T1000 (cell line): ENCODE measurements at places on chromosomes 1 and 21.
A peak's percentile ranks its signal among the peaks of the same experiment; 100 is the strongest.

- DNase-seq, result no peak
Observed at GRCh38 chr21:35648512-35648911, 411.8 kb downstream of the SETD4 start.

- DNase-seq, result no peak
Observed at GRCh38 chr1:164561472-164561871, 2.5 kb downstream of the PBX1 start.

- peak; percentile 89 for DNase-seq
Observed at GRCh38 chr1:247007511-247008405, at the start of gene ZNF695. ZNF695 (minus strand) TSS chr1:247008057; CDS start chr1:247007908, 149 bp downstream.

- DNase-seq, result no peak
Observed at GRCh38 chr1:101295209-101295608, 58.4 kb downstream of the S1PR1 start.

DNA sequence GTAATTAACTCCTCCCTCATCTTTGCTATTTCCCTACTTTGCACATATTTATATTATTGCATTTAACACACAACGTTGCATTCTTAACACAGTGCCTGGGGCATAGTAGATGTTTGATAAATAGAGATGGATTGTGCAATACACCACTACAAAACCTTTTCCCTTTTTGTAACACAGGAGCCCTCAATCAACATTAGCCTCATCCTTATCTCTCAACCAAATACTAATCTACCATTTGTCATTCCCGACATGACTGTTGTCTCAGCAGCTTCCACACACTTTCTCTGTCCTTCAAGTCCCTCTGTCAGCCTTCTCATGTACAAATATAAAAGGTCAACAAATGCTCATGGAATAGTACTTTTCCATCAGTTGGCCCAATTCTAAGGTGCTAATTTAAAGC lies 78.9 kb upstream of the KCNK2 start:
- DNase-seq, result no peak

DNA sequence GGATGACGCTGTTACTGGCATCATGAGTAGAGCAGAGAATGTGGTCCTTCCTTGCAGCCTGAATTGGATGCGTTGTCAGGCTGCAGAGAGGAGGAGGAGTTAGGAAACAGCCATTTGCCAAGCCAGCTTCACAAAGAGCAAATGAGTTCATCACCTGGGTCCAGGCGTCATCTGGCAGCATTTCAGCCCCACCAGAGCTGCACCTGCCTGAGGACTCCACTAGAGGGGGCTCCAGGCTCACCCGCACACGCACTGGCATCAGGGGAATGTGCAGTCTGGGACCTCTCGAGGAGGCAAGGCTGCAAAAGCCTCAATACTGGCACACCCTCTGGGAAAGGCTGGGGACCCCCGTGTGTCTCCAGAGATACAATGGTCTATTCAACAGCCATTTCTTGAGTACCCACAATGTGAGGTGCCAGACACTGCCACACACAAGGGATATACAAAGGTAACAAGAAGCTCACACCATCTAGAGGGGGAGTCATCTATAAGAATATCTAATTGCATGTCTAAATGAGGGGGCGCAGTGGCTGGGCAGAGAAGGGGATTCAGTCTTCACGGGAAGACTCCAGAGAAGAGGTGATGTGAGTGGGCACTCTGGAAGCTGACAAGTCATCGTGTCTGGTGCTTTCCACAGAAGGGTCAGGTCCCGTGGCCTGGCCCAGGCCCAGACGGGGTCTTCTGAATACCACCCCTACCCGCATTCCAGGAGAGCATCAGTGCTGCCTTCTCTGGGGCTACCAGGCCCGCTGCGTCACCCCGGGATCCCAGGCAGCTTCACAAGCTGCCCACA lies 53.5 kb upstream of the CNTN2 start:
- no peak for DNase-seq

- peak; percentile 38 for DNase-seq
Observed at GRCh38 chr1:53408013-53408754, 51.0 kb upstream of the DMRTB1 start.

- DNase-seq, result no peak
Observed at GRCh38 chr1:35452106-35452774, 105.0 kb downstream of the KIAA0319L start.

GRCh38 chr1:220407191-220407590 lies 120.7 kb upstream of the MARK1 start:
- DNase-seq, result no peak

GRCh38 chr1:242827538-242827937 lies 303.0 kb upstream of the PLD5 start:
- no peak for DNase-seq

DNA sequence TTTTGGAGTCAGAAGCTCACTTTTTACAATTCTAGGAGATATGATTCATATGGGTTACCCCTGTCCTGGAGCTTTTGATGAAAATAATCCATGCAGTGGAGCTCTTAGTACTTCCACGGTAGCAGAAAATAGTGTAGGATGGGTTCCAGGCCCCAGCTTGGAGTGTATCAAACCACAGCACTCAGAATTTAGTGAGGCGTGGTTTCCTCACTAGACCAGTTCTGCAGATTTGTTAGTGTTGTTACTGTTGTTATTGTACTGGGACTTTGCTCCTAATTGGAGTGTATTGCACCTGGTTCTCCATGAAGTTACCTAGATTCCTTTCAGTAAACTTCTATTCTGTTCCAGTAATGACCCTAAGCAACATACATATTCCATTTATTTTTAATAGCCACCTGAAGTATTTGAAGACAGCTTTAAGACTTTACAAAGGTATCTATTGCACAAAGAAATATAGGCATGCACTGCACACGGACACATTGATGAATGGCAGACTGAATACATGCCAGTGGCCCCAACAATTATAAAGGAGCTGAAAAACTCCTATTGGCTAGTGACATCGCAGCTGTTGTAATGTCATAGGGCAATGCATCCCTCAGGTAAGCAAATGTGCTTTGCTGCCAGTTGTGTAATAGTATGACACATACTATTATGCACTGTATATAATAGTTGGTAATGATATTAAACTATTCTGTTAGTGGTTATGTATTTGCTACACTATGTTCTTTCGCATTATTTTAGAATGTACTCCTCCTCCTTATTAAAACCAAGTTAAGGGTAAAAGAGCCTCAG lies 1058.0 kb downstream of the KCNT2 start:
- DNase-seq, result no peak

DNA sequence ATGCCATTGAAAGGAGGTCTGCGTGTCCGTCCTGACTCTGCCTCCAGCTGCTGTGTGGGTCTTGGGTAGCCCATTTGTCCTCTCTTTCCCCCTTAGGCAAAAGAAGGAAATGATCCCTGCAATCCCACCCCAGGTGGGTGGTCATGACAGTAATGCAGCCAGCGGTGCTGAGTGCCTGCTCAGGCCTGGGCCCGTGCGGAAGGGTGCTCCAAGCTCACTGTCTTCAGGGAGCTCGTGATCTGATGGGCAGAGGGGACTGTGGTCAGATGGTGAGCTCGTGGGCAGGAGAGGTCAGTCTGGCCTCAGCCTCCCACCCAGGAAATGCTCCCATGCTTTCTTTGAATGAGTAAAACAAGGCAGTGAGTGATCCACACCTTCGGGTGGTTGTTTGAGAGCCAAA lies 35.3 kb upstream of the TTC4 start:
- no peak for DNase-seq

GRCh38 chr1:151799179-151800022 lies 5.8 kb downstream of the LINGO4 start:
- DNase-seq, result no peak

- no peak for DNase-seq
Observed at GRCh38 chr1:64878931-64879611, 87.3 kb downstream of the JAK1 start.

DNA sequence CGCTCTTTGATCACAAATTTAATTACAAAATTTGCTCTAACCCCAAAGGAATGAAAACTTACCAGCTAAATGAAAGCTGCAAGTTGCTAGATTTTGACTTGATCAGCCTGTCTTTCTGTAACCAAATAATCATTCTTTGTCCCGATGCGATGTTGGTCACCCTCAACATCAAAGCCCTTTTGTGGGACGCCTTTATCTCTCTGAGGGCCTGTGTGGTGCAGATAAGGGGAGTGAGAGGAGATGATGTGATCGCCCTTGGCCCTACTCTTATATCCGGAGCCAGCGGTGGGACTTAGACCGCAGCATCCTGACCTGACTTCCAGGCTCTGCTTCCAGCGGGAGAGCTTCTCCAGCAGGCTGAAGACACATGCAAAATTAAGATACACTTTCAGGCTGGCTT lies 19.3 kb upstream of the UMODL1 start:
- no peak for DNase-seq

DNA sequence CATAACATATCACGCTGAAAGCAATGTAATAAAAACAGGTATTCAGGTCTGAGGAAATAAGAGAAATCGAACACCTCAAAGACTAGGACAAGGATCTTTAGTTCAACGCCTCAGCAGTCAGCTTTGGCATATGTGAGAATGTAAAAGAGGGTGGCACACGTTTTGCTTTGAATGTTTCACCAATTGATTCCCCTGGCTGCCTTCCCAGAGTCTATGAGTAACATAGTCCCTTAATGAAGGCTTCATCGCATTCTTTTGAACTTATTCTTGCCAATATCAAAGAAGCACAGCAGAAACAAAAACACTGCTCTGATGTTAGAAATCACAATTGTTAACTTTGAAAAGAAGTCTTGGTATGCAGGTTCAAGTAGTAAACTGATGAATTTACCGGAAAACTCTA lies 764.8 kb downstream of the ADGRL2 start:
- peak; percentile 46 for DNase-seq

DNA sequence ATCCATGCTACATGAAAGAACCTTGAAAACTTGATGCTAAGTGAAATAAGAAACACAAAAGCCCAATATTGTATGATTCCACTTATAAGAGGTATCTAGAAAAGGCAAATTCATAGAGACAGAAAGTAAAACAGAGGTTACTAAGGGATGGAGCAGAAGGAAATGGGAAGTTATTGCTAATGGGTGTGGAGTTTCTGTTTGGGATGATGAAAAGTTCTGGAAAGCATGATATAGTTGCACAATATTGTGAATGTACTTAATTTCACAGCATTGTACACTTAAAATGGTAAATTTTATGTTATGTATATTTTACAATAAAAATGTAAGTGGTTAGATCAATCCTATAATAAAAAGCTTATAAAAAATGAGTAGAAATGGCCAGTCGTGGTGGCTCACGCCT lies 1.6 kb upstream of the NECAP2 start:
- no peak for DNase-seq

GRCh38 chr1:185440877-185441276 lies 123.8 kb upstream of the IVNS1ABP start:
- no peak for DNase-seq

DNA sequence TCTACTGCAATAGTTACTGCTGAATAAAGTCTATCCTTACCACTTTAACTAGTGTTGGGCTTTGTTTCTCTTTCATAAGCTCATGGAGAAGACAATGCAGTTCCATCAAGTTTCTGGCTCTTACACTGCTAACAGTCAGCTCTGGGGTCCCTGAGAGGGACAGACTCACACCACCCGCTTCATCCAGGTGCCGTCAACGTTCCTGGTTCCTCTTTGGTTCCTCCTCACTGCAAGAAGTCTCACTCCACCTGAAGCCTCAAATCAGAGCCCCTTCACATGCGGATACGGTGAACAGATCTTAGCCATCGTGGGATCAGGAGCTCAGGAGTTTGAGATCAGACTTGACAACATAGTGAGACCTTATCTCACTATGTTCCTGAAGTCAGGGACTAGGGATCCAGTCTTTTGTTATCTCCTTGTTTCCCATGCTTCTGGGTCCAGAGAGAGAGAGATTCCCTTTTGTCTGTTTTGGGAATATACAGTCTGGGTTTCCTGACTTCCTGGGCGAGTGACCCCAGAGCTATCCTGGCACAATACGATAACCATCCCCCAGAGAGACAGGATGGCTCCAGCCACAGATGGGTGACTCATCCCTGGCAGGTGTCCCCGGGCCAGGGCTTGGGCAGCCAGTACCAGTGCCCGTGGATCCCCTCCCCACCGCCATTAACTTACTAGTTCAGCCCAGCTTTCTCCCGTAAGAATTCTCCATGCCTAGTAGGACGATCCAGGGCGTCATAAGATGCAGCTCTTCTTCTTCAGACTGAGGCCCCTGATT lies 14.3 kb upstream of the PCP4 start:
- DNase-seq, result no peak

DNA sequence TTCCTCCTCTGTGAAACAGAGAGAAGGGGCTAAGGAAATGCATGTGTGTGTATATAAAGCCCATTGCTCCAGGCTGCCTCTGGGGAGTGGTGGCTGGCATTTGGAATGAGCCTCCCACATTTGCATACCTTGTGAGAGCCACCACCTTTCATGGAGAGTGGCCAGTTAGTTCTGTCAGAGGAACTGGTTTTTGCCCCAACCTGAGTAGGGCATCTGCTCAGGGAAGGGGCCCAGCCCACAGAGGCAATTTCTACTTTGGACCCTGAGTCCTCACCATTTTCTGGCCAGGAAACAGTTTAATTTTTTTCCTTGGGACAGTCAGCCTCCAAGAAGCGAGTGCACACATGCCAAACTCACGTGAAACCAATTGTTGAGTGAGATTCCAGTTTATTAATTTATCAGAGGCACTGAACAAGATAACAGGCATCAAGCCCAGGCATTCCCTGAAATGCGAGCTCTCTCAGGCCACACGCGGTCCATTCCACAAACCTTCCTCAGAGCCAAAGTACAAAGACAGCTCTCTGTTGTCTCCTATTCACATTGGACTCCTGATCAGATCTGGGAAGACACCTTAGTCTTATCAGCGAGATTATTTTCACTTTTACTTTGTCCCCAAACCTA lies 1.0 kb upstream of the SLC6A9 start:
- DNase-seq, result no peak

GRCh38 chr1:247335882-247336281 lies 4.2 kb upstream of the ZNF496 start:
- no peak for DNase-seq

GRCh38 chr1:202280595-202280994 lies 61.1 kb downstream of the UBE2T start:
- no peak for DNase-seq

- no peak for DNase-seq
Observed at GRCh38 chr1:165495858-165496205, 48.0 kb upstream of the LRRC52 start.

GRCh38 chr1:246427611-246428010 lies 79.5 kb downstream of the SMYD3 start:
- no peak for DNase-seq

- no peak for DNase-seq
Observed at GRCh38 chr1:159746666-159747065, 32.3 kb upstream of the CRP start.

GRCh38 chr1:92909321-92909720 lies 51.9 kb downstream of the DIPK1A start:
- peak; percentile 81 for DNase-seq

DNA sequence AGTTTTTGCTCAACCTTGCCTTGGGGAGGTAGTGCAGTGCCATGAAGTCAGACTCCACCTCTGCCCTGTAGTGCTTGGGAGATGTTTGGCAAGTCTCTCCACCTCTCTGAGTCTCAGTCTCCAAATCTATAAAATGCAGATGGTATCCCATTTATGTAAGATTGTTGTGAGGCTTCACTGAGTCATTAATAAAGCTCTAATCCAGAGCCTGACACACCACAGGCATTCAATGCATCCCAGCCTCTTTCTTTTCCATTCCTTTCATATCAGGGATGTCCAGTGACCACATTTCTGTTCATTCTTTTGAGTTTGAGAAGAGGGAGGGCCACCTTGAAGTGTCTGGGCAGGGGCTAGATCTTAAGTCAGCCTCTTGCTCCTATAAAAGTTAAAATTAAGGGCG lies 37.6 kb upstream of the LMO4 start:
- no peak for DNase-seq
